Effector memory CD8-positive, alpha-beta T cell (primary cell): ENCODE measurements at places on chromosomes 16 and 17.

GRCh38 chr17:49198211-49198610 is 12.2 kb downstream of the GNGT2 start:
- no peak for DNase-seq

GRCh38 chr16:65965628-65966027 is 400.9 kb upstream of the CDH5 start:
- no peak for DNase-seq

GRCh38 chr17:17351356-17351891 is 48.3 kb downstream of the NT5M start:
- DNase-seq, result no peak

DNA sequence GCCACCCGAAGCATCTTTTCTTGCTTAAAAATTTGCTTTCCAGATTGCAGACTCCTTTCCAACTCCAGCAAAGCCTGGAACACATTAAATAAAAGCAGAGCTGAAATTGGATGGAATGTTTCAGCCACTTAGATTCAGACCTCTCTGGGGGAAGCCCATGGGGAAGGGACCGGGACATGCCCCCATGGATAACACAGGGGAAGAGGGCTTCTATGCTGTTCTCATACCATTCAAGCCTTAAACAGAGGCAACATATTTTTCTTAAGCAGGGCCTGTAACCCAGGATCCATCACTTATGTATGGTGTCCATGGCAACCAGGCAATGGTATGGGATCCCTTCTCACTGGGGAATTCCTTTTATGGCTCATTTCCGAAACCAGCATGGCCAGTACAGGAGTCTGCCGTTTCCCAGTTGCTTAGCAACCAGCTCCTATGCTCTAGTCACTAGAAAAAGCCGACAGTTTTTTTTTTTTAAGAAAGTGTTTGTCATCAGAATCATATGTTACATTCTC is 62.0 kb upstream of the MARCHF10 start:
- DNase-seq, result no peak

DNA sequence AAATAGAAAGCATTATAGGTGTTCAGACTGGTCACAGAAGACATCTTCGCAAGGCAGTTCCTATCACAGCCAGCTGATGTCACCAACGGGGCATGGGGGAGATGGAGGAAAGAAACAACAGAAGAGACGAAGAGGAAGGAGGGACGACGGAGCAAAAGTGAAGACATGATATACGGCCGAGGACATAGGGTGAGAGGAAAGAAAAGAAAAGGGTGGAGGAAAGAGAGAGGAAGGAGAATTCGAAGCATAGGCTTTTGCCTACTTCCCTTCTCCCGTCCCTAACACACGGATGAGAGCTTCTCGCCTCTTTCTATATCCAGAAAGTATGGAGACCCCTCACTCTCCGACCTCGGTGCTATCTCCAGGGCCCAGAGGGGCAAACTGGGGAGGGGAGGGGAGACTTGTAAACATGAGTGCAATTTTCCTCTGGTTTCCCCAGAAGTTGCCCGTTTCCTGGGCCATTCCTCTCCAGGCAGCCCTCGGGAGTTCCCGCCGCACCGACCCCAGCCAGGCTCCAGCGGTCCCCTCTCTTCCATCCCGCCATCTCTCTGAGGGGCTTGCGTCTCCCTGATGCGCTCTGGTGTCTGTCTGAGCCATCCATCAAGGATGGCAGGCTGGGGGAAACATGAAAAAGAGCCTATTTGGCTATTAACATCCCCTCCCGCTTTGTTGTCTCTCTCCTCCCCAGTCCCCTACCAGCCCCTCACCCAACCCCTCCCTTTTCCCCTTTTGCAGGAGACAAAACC is 26.0 kb downstream of the COPZ2 start:
- DNase-seq, result peak; percentile 33

GRCh38 chr17:78979780-78980623 is at the start of gene LGALS3BP:
TSS of gene LGALS3BP (minus strand) at chr17:78979923. CDS start at chr17:78977191, 2,732 bp downstream.
- no peak for DNase-seq

GRCh38 chr16:47848421-47849109 is 307.2 kb downstream of the ABCC12 start:
- DNase-seq, result no peak

GRCh38 chr17:47945080-47945479 is 3.7 kb downstream of the PNPO start:
- DNase-seq, result no peak

GRCh38 chr16:2372684-2373083 is 32.2 kb upstream of the ABCA3 start:
- no peak for DNase-seq

GRCh38 chr16:30996324-30996984 is 11.4 kb downstream of the HSD3B7 start:
- no peak for DNase-seq

- no peak for DNase-seq
Measured at GRCh38 chr17:15249487-15249886, 15.6 kb downstream of the PMP22 start.

GRCh38 chr17:38709864-38710603 is 5.0 kb downstream of the MLLT6 start:
- DNase-seq, result no peak

DNA sequence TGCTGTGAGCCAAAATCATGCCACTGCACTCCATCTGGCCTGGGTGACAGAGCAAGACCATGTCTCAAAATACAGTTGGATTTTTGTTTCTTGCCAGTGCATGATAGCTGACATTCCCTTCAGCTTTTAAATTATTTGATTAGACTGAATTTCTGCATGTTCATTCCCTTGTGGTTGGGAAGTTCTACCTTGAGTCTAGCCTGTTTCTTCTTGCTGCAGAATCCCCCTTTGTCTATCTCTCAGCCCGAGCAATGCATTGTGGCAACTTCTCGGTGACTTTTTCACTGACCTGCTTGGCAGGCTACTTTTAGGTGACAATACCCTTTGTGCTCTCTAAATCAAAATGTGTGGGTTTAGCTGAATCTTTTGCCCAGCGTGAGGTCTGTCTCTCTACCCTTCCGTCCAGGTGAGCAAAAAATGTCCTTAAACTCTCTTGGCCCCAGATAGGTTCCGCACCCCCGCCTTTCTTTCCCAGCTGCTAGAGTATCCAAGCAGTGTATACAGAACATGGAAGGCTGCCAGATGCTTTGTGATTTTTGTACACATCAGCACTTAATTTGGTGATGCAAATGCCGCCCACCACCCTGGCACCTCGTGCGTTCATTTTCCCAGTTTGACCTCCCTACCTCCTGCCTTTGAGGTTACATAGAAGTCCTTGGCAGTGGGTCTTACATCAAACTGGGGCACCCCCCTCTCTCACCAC is 130.2 kb downstream of the ABCC6 start:
- DNase-seq, result no peak

DNA sequence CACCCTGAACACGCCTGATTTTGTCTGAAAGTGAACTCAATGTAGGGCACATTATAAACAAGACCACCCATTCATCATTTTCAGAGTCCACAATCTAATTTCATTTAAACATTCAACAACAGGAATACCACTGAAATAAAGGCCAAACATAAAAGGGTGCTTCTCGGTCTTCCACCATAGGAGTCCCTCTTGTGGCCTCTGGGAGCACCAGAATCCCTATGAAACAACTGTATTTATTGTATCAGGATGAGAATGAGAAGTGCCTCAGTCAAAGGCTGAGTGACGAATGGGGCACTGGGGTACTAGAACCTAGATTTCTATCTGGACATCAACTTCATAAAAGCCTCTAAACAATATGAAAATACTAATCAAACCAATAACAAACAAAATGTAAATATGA is 40.4 kb downstream of the NXPH3 start:
- DNase-seq, result no peak

GRCh38 chr16:8996891-8997290 is 33.2 kb upstream of the USP7 start:
- DNase-seq, result no peak

- no peak for DNase-seq
Measured at GRCh38 chr16:88541831-88542616, 28.2 kb upstream of the ZC3H18 start.

GRCh38 chr17:51365090-51365489 is 104.7 kb downstream of the UTP18 start:
- DNase-seq, result no peak

GRCh38 chr17:59688008-59688407 is 19.2 kb downstream of the PTRH2 start:
- no peak for DNase-seq

GRCh38 chr16:19967963-19968362 is 83.3 kb upstream of the GPRC5B start:
- DNase-seq, result no peak

GRCh38 chr16:69474408-69474807 is 50.0 kb downstream of the CYB5B start:
- DNase-seq, result no peak

- no peak for DNase-seq
Measured at GRCh38 chr16:4525069-4525468, 13.5 kb downstream of the CDIP1 start.

DNA sequence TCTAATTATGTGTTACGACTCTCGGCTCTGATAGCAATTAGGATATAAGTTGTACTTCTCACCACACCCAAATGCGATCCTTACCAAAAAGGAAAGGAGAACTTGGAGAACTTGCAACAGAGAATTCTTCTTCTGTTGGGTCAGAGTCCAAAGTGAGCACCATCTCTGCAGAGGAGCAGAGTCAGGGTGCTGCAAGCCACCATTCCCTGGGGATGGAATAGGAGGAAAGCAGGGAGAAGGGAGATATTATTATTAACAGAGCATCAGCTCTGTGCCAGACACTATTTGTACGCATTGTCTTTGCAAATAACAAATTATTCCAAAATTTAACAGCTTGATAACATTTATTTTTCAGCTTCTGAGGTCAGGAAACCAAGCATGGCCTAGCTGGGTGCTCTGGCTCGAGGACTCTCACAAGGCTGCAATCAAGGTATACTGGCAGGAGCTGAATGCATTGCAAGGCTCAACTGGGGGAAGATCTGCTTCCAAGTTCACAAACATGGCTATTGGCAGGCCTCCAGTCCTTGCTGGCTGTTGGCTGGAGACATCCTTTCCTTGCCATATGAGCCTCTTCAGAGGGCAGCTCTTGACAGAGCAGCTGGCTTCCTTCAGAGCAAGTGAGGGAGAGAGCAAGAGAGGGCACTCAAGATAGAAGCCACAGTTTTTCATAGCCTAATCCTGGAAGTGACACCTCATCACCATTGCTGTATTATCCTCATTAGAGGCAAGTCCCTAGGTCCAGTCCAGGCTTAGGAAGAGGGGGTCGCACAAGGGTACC is 296.2 kb upstream of the CDH5 start:
- no peak for DNase-seq

- DNase-seq, result peak; percentile 30
Measured at GRCh38 chr16:53159781-53160436, 105.1 kb downstream of the CHD9 start.

DNA sequence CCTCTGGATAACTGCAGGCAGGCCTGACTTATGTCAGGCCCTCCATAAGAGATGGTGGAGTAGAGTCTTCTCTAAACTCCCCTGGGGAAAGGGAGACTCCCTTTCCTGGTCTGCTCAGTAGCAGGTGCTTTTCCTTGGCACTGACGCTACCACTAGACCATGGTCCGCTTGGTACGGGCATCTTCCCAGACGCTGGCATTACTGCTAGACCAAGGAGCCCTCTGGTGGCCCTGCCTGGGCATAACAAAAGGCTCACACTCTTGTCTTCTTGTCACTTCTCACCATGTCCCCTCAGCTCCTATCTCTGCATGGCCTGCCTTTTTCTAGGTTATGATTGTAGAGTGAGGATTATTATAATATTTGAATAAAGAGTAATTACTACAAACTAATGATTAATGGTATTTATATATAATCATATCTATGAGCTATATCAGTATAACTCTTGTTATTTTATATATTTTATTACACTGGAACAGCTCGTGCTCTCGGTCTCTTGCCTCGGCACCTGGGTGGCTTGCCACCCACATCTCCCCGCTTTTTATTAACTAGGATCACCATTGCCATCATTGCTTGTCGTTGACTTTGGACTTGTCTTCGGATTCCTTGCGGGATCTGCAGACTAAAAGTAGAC is 59.8 kb upstream of the ARL4D start:
- peak; percentile 44 for DNase-seq

GRCh38 chr16:58415003-58415402 is 22.7 kb downstream of the GINS3 start:
- DNase-seq, result no peak

DNA sequence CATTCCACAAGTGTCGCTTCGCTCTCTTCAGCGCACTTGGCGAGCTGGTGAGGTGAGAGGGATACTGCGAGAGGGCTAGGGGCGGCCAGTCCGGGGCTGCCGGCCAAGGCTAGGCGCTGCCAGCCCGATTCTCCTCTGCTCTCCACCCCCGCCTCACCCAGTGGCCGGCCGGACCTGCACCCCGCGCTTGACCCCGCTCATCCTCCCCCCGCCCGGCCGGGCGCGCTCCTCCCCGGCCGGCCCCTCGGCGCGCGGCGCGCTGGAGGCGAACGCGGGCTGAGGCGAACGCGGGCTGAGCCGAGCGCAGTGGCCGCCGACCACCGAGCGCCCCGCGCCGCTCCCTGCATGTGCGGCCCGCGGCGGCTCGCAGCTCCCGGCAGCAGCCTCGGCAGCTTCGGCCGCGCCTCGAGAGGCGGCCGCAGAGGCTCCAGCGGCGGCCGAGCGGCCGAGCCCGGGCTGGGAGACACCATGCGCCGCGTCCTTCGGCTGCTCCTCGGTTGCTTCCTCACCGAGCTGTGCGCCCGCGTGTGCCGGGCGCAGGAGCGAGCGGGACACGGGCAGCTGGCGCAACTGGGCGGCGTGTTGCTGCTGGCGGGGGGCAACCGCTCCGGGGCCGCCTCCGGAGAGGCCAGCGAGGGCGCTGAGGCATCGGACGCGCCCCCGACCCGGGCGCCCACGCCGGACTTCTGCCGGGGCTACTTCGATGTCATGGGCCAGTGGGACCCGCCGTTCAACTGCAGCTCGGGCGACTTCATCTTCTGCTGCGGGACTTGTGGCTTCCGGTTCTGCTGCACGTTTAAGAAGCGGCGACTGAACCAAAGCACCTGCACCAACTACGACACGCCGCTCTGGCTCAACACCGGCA is at the start of gene SHISA9:
Gene SHISA9, plus strand, starts transcription at position 2 of the 865 bp plus-strand sequence.
- no peak for DNase-seq

DNA sequence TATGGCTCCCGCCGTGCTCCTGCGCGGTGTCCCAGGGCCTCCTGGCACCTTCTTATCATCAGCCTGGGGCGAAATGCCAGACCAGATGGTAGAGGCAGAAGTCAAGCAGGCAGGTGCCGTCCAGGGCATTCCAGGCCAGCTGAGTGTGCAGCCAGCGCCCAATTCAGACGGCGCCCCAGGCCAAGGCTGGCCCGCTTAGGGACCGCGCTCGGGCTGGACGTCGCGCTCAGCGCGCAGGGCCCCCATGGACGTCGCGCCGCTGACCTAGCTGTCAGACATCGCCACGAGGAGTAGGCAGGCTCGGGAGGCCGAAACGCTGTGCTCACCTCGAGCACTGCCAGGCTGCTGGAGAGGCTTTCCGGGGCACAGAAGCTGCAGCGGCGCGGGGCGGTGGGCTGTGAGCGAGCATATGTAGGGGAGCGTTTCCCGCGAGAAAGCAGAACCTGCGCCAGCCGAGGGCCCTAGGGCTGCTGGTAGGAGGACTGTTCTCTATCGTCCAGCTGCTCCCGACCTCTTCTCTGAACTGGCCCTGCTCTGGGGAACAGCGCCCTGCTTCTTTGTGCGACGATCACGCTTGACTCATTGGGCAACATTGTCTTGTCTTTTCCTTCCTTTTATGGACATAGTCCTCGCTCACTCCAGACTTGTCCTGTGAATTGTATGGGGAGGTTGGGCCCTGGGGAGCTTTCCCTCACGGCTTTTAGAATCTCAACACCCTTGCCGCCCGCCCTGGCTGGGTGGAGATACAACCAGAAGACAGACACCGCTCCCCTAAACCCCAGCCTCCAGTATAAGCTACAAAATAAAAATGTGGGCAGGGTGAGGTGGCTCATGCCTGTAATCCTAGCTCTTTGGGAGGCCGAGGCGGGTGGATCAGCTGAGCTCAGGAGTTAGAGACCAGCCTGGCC is 8.4 kb upstream of the CA4 start:
- DNase-seq, result no peak

- no peak for DNase-seq
Measured at GRCh38 chr16:74275711-74276110, 20.9 kb upstream of the PSMD7 start.
